ENCODE measurements at places on chromosomes 3 and 15.

GRCh38 chr3:73846951-73847350 lies 222.2 kb upstream of the PDZRN3 start:
- no peak for DNase-seq

- no peak for DNase-seq
Measured at GRCh38 chr3:72728958-72729467, 119.2 kb downstream of the SHQ1 start.

DNA sequence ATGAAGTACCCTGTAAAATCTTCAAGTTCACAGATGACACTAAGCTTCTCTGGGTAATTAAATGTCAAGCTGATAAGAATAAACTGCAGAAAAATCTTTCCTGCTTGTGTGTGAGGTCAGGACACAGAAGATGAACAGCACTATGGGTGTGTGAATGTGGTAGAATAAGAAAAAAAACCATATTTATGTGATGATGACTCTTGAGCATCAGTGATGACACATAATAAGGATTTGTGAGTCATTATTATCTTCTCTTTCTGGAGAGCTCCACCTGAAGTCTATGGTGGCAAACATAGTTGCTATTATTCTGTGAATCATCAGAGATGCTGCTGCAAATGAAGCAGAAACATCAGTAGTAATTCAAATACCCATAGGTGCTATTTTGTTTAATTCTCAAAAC lies 422.4 kb downstream of the DIPK2A start:
- DNase-seq, result no peak

DNA sequence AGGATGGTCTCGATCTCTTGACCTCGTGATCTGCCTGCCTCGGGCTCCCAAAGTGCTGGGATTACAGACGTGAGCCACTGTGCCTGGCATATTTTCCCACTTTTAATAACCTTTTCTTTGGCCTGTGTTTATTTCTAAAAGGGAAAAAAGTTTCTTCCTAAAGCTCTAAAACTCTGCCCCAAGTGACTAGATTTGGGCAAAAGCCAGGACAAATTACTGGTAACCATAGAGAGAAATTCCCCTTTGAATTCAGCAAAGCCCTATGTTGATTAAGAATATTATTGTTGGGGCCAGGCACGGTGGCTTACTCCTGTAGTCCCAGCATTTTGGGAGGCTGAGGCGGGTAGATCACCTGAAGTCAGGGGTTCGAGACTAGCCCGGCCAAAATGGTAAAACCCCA lies 11.5 kb upstream of the TRPM7 start:
- DNase-seq, result no peak

DNA sequence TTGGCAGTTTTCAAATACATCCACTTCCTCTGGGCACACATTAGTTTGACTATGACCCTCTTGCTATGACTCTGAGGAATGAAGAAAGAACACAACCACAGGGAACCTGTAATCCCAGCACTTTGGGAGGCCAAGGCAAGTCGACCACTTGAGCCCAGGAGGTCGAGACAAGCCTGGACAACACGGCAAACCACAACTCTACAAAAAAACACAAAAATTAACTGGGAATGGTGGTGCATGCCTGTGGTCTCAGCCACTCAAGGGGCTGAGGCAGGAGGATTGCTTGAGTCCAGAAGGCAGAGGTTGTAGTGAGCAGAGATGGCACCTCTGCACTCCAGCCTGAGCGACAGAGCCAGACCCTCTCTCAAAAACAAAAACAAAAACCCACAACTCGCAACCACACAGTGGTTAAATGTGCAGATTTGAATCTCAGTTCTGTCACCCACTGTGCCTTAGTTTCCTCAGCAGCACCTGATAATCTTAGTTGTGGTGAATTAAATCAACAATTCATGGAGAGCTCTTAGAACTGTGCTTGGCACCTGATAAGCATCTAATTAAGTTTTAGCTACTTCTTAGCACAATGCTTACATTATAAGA lies 65.7 kb downstream of the MYLK start:
- DNase-seq, result no peak

- no peak for DNase-seq
Measured at GRCh38 chr15:101016581-101016980, 97.4 kb downstream of the LRRK1 start.

- no peak for DNase-seq
Measured at GRCh38 chr15:25719101-25719985, 143.8 kb downstream of the ATP10A start.

DNA sequence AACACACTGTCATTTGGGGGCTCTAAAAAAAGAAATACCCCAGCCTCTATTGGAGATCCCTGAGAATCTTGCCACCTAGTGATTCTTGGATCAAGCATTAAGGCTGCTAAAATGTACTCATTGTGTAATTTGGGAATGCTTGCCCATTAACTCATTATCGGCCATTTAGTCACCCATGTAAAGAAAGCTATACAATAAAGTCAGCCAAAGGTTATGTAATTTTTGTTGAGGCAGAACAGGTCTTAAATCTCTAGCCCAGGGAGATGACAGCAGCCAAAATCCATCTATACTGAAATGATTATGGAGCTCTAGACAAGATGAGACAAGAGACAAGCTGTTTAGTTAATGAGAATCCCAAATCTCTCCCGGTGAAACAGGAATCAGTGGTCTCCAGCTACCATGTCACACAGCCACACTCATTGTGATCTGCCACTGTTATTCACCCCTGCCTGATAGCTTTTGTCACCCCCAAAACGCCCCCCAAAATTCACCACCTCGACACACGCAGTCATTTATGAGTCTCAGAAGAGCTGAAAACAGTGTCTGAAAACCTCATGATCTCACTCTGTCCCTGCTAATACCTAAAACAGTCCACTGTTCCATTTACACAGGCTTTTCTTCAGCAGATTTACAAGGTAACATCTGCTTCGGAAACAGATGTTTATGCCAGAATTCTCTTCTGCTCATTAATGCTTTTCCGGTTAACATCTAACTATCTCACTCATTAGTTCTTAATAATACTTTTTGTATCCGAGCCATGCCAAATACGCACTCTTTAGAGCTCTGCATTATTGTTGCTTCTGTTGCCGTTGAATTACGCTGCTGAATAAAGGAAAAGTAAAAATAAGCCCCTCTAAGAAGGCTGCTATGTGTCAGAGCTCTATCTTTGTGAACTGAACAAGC lies 138.5 kb downstream of the RORA start:
- no peak for DNase-seq

DNA sequence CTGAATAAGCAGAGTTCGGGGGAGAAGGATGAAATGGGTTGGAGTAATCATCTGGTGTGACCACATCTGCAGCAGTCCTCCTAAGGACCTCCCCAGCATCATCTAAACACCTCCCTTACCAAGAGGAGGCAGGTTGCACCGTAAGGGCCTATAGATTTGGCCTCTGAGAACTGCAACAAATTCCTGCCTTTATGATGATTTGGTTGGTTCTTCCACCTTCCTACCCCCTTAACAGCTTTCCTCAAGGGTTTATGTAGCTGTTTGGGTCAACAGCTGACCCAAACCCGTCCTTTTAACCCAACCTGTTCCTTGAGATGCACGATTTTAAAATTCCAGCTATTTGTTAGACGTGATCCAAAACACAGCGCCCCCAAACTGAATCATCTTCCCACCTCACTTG lies 58.2 kb downstream of the AAGAB start:
- no peak for DNase-seq

DNA sequence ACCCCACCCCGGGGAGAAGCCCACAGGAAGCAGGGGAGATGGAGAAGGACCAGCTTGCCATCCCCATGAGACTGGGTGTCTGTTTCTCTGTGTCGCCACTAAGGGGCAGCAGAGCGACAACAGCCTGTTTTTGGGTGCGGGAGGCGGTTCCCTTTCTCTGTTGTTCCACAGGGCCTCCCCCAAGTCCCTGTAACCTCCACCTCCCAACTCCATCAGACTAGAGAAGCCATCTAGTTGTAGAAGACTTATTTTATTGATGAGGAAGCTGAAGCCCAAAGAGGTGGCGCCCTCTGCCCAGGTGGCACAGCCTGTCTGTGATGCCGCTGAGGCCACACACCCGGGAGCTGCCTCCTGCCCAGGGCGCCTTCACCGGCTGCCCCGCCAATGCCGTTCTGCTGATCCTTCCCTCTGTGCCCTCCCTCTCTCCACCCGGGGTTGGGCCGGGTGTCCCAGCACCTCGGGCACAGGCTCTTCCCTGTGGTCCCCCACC lies 3.9 kb upstream of the CCDC9B start:
- peak; percentile 80 for DNase-seq

DNA sequence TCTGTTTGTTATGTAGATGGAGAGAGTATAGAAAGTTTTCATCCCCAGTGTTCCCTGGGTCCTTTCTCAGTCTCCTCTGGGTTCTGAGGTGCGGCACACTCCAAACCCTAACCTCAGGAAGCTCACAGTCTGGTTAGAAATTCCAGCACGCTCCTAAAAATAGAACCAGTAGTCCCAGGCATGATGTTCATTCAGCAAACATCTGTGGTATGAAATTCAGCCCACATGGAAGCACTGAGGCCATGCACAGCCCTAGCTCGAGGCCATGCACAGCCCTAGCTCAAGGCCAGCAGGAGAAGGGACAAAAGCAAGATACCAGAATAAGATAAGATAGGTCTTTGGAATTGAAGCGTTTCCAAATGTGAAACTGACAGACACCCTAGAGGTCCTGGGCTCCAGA lies 82.3 kb upstream of the OXTR start:
- no peak for DNase-seq

GRCh38 chr3:186538779-186539178 lies 5.4 kb downstream of the CRYGS start:
- DNase-seq, result no peak

DNA sequence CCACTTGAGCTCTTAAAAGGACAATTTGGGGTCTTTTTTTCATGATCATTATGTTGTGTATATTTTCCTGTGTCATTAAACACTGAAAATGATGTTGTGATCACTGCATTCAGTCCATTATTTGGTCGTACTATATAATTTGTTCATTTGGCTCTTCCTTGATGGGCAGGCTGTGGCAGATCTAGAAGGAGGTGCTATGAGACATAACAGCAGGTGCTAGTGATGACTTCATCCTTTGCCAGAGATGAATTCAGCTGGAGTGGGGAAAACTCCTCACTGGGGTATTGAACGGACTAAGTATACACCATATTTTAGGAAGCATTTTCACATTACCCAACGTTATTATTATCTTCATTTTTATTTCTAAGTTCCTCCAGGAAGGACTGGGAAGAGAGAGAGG lies 12.0 kb downstream of the CMTM7 start:
- DNase-seq, result no peak

DNA sequence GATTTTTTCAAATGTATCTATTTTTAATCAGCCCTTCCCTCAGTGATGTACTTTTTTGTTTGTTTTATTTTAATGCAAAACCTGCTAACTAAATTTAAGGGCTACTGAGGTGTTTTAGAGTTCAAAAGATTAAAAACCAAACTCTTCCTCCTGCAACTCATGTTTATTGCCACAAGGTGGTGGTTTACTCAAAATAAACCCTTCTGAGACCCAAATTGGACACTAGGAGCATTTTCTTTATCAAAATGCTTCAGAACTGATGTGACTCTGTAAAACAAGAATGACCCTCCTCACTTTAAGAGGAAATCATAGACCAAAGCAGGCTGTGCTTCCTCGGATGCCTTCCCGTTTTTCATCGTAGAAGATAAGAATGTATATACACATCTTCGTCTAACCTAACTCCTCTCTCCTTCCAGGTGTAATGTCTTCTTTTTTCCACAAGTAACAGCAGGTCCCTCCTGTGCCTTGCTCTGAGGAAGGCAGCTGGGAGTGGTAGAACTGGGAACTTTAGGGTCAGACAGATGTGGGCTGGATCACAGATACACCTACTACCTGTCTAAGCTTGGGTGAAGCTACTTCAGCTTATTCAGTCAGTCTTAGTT lies 2.9 kb upstream of the NME9 start:
- DNase-seq, result peak; percentile 22

DNA sequence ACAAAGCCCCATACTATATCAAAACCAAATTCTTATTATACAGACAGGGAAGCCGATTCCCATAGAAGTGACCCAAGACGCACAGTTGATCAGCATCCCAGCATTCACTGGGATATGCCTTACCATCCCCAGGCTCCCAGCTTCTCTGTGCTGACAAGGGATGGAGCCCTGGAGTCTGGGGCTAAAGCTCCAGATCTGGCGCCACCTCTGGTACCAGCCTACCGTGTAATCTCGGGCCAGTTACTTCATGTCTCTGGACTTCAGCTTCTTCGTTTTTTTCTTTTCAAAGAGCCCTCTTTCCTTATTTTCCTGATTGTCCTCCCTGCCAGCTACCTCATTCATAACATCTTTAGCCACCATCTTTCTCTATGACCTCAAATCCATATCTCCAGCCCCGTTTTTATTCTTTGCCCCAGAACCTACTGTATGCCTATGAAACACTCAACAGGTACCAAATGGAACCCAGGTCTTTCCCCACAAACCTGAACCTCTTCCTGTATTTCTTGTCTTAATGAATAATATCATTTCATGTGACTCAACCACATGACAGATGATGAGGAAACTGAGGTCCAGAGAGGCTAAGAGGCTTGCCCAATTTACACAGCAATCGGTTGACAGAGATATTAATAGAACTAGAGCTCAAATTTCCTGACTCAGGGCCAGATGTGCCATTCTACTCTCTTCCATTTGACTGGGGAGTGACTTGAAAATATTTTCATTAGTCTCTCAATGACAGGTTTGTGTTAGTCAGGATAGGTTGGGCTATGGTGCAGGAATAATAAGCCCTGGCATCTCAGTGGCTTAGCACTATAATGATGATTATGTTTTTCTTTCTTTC lies 85.4 kb upstream of the TLE3 start:
- peak; percentile 51 for DNase-seq

DNA sequence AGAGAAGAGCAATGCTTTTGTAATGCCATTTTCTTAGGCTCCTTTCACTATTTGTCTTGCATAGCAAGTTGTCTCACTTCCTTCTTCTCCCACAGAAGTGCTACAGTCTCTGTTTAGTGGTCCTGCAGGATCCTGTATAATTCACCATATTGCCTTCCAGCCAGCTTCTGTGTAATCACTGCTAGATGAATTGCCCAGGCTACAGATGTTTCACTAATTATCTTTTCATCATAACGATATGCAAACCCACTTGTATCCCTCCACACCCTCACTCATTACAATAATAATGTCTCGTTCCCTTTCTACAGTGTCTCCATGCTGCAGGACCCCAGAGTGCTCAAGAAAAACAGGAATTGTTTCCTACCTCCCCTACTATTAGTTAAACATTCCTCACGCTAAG lies 402.9 kb downstream of the TBL1XR1 start:
- DNase-seq, result no peak

DNA sequence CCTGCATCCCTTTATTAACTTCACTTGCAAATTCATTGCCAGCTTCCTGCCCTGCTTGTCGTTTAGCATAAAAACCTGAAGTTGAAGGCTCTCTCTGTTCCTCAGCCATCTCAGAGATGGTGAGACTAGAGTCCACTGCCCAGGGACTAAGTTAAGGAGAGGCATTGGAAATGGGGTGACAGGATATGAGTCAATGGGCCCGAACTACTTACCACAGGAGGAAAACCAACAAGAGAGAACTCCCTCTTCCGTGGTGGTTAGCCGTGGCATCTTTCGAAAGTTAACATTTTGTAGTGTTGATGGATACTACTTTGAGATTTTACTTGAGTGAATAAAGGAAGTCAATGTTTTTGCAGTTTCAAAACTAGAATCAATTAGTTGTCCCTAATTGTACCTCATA lies 65.3 kb downstream of the LRTM1 start:
- DNase-seq, result no peak

GRCh38 chr3:10762611-10763247 lies 53.3 kb upstream of the SLC6A11 start:
- no peak for DNase-seq

Measured in iPS-NIHi11 (cell line).